ENCODE measurements at places on chromosomes 1 and 21.

DNA sequence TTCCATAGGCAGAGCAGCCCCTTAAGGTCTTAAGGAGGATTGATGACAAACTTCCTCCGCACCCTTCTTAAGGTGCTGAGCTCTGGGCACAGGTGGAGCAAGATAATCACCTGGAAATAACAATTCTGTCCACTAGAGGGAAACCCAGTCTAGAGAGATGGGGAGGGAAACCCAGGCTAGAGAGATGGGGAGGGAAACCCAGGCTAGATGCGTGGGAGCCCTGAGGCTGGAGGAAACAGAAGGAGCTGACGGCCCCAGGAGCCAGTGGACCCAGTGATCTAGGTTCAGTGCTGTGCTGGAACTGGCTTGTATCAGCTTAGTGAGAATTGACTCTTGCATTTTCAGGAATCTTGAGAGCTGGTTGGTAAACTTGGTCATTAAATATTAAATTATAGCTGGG is 17.8 kb upstream of the MYCL start:
- peak; percentile 87 for DNase-seq

GRCh38 chr1:198166900-198167299 is 10.1 kb downstream of the NEK7 start:
- no peak for DNase-seq

DNA sequence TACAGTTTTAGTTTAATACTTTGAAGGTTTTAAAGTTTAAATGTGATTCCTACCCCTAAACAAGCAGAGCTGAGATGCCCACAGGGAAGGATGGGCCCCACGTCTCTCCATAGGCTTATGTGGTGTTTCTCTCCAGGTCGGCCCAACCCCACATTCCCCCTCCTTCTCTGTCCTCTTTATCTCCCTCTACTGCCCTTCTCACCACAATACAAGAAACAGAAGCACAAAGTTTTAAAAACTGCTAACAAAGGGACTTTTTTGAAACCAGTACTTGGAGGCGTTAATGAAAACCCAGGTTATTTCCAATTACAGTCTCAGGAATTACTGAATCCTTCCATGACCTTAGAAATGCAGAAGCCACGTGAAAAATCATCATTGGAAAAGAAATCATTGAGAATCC is 324.0 kb downstream of the NTNG1 start:
- DNase-seq: no peak

DNA sequence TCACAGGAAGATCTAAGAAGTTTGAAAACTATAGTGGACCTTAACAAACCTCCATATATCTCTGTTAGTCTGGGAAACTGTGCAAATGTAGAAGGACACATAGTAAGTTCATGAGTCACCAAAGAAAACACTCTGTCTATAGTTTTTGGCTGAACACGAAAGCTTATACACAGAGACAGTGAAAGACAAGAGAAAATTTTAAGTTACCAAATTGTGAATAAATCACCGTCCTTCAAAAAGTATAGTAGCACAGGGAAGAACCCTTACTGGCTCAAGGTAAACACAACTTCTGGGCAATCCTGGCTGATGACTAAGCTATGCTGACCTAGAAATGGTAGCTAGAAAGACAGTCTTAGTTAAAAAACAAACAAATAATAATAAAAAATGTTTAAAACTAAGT is 1057.9 kb downstream of the AMY1C start:
- no peak for DNase-seq

DNA sequence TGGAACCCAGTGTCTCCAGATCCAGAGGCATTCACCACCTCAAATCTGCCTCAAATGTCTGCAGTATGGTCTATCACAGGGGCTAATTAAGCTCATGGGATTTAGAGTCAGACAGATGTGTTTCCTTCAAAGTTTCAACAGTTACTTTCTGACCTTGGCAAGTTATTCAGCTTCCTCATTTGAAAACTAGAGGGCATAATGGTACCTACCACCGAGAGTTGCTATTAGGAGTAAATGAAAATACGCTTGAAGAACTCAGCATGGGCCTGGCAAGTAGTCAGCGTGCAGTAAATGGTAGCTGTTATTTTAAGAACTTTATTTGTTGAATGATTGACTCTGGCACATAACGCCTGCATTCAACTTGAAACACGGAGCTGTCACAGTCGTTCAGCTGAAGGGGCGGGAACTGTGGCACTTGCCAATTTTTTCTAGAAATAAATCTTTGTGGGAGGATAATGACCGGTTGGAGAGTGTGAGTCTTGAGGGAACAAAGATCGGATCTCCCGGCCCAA is 1.2 kb upstream of the CAP1 start:
- no peak for DNase-seq

Measured in H7 (cell line).